ENCODE measurements at places on chromosomes 2 and 18.

DNA sequence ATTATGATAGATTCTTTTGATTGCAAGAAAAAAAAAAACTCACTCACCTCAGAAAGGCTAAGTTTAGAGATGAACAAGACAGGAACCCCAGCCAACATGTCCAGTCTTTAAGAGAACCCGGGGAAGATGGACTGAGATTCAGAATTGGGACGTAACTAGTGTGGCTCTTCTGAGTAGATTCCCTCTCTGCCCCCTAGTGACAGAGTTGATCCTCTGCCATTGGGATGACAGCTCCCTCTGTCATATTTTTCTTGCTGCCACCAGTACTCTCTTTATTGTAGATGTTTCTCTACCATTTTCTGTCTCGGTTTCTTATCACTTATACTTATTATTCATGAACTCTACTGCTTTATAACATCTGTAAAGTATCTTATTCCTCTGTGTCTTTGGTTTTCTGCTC lies 77.7 kb downstream of the GULP1 start:
- DNase-seq, result no peak

GRCh38 chr2:47088371-47089082 lies 66.6 kb downstream of the STPG4 start:
- no peak for DNase-seq

GRCh38 chr2:80242355-80242910 lies 62.1 kb downstream of the LRRTM1 start:
- DNase-seq, result no peak

- no peak for DNase-seq
These were observed 24.4 kb downstream of the GRHL1 start for GRCh38 chr2:9975805-9976447.

DNA sequence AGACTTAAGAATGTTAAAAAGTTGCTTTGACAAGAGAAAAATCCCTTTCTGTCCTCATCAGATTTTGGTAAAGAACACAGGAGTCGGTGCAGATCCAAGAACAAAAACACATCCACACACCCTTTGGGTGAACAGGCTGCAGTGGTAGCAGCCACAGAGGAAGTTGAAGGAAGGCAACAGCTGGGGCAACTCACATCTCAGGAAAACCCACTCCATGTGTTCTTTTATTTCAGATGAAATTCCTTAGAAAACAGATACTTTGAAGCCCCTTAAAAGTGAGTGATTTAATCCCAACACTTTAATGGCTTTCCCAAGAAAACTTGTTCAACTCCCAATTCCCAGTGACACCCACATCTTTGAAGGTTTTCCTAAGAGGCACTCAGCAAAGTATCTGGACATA lies 271.3 kb downstream of the ICOS start:
- no peak for DNase-seq

- no peak for DNase-seq
These were observed 54.4 kb upstream of the MSH6 start for GRCh38 chr2:47728551-47728950.

- DNase-seq, result peak; percentile 70
These were observed 10.1 kb upstream of the CCDC138 start for GRCh38 chr2:108776475-108776874.

DNA sequence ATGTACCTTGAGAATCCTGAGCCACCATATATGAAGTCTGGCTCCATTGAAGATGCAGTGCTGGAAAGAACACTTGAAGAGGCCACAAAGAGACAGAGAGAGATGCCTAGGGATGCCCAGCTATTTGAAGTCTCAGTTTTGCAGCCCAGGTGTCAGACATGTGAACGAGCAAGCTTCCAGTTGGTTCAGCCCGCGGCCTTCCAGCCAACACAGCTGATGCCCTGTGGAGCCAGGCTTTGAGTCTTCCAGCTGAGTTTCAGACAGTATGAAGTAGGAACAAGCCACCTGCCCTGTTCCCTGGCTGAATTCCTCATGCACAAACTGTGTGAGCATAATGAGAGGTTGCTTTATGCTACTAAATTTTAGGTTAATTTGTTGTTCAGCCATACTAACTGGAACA lies 108.8 kb downstream of the SPHKAP start:
- DNase-seq, result no peak

DNA sequence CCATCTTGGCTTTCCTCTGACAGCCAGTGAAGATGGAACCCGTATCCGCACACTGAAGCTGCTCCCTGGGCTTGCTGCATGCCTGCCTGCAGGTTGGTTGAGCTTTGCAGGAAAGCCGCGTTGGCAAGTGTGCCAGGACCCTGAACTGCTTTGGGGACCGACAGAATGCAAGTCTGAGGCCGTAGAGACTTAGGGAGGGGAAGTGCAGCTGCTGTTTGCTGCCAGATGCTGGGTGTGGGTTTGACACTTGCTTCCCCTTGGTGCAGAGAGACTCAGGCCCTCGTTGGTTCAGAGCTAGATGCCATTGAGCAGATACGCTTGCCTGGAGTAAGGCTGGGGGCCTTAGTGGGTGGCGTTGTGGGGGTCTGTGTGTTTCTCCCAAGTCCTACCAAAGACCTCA lies 13.1 kb upstream of the PHLPP1 start:
- DNase-seq, result no peak

DNA sequence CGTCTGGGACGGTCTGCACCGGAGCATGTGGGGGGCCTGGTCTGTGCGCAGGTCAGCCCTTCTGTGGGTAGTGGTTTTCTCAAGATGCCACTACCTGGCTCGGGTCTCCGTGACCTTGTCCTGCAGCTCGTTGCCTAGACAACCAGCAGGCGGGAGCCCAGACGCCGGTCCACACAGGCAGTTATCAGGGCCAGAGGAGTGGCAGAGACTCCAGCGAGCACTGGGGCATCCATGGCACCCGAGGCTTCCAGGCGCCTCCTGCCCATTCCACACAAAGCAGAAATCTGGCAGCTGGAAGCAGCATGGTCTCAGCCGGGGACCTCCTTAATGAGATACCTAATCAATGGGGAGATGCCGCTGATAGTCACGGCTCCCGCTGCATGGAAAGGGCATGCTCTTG lies 156.1 kb downstream of the FAM210A start:
- no peak for DNase-seq

GRCh38 chr2:18987592-18988073 lies 370.8 kb downstream of the OSR1 start:
- DNase-seq, result no peak

DNA sequence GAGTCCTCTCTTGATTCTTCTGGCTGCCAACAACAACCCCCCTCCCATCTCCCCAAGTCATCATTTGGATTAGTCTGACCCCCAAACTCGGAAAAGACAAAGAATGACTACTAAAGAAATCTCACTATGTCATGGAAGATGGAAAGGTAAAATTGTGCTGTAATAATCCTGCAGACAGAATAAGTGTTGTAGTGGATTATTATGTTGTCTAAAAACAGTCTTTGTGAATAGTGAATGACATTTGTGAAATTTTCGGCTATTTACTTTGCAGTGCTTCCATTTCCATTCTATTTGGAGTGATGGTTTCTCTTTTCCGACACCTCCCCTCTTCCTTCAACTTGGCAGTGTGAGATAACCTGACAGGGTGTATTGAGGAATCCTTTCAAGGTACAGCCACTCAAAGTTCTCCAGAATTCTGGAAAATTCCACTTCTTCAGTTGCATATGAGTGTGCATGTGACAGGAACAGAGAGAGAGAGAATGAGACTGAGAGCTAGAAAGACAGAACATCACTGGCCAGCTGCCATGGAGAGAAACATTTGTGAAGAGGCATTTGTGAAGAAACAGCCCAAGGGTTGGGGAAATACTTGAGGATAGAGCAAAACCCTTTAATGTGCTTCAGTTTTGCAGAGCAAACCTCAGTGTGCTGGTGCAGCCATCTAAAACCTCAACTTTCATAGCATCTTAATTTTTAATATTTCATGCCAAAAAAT lies 141.9 kb upstream of the DLX2 start:
- no peak for DNase-seq

DNA sequence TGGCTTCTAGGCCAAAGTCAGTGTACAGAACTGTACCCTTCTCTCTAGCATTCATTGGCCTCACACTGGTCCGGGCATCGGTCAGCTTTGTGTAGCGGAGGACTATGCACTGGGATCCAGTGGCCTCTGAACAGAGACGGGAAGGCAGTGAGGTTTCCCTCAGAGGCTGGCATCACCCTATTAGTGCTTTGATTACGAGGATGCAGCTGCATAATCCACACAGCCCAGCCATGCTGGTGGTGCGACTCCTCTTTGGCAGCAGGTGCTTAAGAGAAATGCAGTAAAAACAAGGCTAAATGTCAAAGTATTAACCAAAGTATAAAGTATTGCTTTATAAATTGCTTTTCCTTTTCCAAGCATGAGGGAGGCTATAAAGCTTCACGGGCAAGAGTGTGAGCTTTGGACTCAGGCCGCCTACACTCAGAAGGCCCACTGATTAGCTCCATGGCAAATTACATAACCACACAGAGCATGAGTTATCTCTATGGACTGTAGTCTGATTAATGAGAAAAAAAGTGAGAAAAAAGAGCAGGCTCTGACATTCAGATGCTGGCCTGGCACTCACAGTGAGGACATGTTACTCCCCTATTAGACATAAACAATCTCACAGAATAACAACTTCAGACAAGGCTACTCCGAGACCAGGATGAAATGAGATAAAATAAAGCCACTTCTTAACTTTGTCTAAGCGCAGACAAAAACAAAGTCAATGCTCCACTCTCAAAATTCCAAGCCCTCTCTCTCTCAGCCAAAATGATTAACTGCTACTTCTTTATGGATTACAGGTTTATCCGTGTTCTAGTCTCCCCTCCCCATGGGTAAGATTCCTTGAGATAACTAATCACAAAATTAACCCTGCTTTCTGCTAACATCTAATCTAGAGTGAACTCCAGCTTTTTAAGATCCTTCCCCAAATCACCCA lies 6.4 kb upstream of the CRYGC start:
- no peak for DNase-seq

DNA sequence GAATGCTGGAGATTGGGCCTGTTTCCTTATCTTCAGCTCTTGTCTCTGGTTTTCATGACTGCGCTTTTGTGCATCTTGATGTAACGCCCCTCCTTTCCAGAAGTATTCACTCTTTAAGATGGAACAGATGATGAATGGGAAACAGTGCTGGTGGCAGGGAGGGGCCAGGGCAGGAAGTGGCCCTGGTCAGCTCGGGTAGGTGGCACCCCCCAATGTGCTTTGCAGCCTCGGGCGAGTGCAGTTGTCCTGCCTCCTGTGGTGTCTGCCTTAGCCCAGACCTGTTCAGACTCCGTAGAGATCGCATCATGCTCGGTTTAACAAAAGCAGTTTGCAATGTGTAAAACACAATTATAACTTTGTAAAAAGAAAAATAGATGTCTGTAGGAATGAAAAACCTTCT lies 17.0 kb upstream of the MGAT4A start:
- no peak for DNase-seq

DNA sequence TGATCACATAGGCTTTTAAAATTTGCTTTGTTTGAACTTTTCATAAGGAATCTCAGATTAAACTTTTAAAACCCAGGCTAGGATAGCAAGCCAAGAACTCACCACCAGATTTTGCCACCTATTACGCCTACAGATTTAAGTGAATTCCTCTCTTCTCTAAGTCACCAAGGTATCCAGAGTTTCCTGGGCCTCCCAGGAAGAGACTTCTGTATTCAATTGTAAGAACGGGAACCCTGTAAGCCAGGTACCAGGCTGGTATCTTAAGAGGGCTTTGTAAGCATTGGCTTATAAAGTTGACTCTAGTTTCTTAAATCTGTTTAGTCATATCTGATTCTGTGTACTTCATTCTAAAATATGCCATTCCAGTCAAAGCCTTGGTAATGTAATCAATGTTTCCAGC lies 285.1 kb downstream of the MBD5 start:
- no peak for DNase-seq

DNA sequence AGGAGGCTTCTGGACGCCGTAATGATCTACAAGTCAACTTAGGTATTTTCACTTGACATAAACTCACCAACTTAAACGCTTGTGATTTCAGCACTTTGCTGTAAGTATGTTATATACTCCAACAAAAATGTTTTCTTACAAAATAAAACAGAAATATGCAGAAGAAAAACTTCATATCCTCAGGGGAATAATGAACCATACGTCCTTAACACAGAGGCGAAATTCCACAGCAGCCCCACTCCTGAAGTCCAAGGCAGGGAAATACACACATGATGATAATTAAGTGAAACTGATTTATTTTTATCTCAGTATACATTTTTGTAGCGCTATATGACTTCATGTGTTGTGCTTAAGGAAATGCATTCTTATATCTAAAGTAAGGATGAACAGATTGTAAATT lies 335.4 kb upstream of the VWC2L start:
- no peak for DNase-seq

DNA sequence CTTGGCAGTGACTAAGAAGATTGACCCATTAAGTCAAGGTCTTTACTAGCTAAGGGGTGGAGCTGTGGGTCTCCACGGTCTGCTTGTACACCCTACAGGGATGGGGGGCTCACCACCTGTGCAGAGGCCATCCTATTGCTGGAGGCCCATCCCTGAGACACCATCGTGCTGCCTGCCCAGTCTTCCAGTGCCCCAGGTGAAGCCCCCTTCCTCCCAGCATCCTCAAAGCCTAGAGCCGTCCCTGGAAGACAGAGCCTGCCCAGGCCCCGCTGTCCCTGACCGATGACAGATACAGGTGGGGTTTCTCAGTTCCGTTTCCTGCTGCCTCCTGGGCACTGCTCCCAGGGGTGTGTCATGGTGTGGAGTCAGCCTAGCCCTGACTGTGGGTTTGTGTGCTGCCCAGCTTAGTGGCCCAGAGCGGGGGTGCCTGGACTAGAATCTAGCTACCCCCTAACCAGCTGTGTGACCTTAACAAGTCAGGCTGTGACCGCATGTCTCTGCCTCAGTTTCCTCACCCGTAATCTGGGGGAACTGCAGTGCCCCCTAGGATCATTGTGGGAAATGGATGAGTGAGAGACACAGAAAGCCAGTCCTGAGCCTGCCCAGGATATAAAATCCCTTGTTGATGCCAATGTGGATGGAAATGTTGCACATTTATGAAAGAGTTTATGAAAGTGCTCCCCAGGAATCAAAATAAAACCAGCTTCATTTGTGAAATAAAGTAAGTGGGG lies 2.0 kb downstream of the OTOS start:
- DNase-seq, result no peak

Measured in GM06990 (cell line).